ENCODE measurements at places on chromosomes 1 and 21. TPM values are rescaled to one million over a fixed set of nuclear protein-coding genes. Genes with fewer than 3 reads are reported as not detected.

DNA sequence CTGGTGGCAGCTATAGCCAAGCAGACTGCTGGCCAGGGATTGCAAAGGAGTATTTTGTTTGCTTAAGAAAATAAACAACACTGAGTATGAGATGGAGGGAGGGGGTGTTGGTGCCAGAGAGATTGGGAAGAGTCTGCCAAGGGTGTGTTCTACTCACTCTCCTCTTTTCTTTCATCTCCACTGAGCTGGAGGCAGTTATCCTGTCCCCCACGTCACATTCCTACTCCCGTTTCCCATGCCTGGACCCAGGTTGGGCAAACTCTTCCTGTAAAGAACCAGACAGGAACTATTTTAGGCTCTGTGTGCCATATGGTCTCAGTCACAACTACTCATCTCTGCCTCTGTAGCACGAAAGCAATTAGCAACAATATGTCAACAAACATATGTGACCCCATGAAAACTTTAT is 1.4 kb upstream of the IL24 start:
- peak; percentile 22 for DNase-seq

GRCh38 chr1:6683434-6683833 is 18.2 kb downstream of the DNAJC11 start:
- DNase-seq: no peak

DNA sequence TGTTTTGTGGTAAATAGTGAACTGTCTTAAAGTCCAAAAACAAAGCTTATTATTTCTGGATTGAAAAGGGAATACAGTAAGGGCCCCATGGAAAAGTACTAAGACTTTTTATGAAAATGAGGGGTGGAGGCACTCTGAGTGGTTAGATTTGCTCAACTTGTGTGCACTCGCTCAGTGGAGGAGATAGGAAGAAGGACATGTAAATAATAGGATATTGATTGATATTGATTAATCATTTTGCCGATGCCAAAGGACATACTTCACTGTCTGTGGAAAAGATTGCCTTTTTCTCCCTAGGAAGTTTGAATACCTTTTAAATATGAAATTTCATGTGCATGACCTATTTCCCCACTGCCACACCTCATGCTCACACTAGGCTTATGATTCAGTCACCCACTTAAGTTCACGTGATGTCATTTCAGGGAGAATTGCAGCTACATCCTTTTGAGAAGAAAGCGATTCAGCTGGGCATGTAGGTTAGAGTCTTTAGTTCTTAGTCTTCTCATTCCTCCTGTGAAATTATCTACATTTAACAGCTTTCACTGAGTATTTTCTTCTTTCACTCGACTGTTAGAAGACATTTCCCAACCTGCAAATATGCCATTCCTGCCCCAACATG is 5.0 kb downstream of the MTR start:
- DNase-seq: no peak

- peak; percentile 84 for DNase-seq
Measured at GRCh38 chr1:59332983-59333382, 36.1 kb downstream of the FGGY start.

BARHL2 gene
- total RNA-seq: not detected

FAM72B gene
- total RNA-seq: 0.51 TPM

CYP4Z1 gene
- not detected for total RNA-seq

MYBPHL gene
- not detected for total RNA-seq
